ENCODE measurements at places on chromosomes 5 and 9.
A peak's percentile ranks its signal among the peaks of the same experiment; 100 is the strongest.

GRCh38 chr9:87556821-87557220 is 59.2 kb downstream of the DAPK1 start:
- no peak for DNase-seq

DNA sequence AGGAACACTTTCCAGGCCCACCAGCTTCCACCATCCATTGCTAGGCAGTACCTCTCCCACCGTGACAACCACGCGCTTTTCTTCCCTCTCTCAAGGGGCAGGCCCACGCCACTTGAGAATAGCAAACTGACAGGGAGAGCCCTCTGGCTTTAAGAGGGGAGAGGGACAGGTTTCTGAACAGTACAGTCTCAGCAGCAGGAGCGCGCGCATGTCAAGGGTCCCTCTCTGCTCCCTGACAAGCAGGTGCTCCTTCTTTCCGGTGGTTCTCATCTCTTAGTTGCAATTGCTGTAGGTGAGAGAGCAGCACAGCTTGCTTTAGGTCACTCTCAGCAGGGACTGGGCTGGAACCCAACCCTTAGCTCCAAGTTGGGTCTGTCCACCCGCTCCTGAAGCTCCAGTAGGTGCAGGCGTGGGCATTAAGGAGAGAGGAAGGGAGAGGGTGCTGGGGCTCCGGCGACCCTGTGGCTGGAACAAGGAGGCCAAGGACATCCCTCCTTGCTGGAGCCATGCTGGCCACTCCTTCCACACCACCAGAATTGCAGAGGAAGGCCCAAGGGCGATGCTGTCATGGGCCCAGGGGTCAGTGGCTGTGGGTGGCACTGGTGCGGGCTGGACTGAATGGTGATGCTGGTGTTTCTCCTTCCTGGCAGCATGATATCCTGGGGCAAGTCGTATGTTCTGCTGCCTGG is 9.0 kb upstream of the PHF2 start:
- DNase-seq = peak; percentile 42

- no peak for DNase-seq
Measured at GRCh38 chr5:141517880-141518617, 29.2 kb downstream of the PCDHGC5 start.

DNA sequence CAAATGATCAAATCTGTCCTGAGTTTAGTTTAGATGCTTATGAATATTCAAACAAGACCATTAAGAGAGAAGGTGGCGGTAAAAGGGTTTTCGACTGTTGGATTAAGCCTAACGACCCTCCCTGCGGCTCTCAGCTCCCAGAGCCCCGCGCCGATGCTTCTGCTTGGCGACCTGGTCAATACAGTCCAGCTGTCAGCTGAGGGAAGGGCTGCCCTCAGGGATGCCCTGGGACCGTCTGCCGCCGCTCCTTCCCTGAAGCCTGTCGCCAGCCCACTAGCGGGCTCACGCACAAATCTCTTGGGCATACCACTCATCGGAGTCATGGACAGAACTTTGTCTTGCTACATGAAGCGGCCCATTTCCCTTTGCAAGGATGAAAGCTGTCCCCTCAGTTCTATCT is 136.6 kb upstream of the RAPGEF1 start:
- no peak for DNase-seq

GRCh38 chr5:149144637-149145036 is 3.3 kb downstream of the ABLIM3 start:
- no peak for DNase-seq

GRCh38 chr9:33116860-33117259 is 40.4 kb upstream of the SMU1 start:
- DNase-seq = no peak

DNA sequence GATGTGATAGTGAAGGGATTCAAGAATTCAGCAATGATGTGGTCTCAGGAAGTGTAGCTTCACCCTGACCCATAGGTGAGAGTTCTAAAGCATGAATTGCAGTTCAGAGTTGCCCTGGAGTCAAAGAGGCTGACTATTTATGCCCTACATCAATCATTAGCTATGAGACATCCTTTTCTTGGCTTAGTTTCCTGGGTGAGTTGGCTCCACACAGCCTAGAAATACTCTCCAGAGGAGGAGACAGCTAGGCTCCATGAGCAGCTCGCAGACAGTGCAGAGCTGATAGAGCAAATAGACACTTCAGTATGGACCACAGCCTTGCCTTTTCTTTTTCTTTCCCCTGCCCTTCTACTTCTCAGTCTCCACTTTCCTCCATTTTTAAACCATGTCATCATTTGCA is 1651.8 kb downstream of the MAT2B start:
- DNase-seq = no peak

DNA sequence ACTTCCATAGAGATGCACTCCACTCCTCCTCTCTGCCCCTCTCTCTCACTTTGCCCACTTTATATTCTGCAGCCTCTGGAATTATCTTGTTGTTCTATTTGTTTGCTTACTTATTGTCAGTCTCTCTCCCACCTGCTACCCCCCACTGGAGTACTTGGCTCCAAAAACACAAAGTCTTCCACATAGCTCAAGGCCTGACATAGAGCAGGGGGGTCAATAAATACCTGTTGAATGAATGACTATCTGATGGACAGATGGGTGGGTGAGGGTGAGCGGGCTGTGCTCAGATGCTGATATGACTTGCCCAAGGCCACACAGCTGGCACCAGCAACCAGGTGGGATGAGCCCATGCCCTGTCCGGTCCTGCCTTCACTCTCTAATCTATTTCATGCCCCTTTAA is 13.4 kb upstream of the UNC5A start:
- DNase-seq = no peak

- no peak for DNase-seq
Measured at GRCh38 chr5:37667846-37668245, 172.0 kb downstream of the GDNF start.

DNA sequence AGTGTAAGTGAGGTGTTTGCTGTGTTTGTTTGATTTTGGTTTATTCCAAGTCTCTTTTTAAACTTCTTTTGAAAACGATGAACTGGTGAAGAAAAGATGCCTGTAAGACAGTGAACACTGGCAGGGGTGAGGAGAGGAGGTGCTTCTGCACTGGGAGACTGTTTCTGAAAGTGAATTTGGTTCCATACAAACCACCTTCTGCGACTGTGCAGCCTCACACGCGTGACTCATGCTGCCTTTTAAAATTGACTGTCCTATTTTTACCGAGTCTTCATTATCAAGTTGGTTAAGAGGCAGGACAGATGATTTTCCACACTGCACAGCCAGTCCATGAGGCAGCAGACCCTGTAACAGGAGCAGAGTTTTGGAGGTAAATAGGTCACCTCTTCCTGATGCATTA is 340.6 kb downstream of the MTRR start:
- no peak for DNase-seq

DNA sequence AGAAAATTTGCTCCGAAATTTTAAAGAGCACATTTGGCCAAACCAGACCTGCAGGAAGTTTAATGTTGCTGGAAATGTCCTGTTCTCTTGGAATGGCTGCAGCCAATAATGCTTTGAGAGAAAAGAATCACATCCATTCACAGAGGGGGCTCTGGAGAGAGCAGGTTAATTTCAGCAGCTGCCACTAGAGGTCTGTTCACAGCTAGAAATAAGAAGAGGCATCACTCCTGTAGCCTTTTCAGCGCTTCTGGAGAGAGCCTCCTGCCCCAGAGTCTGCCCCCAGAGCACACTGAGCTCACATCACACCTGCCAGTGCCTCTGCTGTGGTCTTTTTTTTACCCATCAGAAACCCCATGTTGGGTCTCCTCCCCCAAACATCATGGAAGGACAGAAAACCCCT is 124.8 kb upstream of the RAD23B start:
- DNase-seq = peak; percentile 84

GRCh38 chr5:167961731-167962130 is 329.7 kb upstream of the WWC1 start:
- no peak for DNase-seq

DNA sequence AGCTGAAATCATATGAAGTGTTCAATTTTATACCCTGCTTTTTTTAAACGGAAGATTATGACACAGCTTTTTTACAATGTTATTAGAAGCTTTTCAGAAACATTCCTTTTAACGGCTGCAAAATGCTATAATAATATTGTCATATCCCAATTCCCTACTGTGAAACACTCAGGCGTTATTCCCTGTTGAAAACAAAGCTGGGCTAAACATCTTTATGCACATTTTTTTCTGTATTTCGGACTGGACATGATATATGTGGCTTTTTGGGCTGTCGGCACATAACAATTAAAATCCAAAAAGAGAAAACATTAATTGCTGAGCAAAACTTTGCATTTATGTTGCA is 12.0 kb upstream of the CTSL start:
- no peak for DNase-seq

DNA sequence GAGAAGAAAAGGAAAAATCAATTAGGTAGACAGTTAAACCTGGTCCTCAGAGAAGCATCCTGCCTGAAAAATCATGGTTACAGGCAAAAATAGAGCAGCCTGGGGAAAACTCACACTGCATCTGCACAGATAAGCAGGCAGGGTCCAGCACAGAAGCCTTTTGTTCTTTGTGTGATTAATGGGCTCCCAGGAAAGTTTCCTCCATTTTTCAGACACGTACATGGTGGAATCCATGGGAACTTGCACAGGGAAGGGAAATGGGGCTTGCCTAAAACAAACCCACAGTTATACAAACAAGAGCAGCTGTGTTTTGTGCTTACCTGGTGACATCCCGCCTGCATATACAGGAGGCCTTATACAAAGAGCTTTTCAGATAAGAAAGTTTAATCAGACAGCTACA is 243.9 kb upstream of the ATP10B start:
- no peak for DNase-seq

DNA sequence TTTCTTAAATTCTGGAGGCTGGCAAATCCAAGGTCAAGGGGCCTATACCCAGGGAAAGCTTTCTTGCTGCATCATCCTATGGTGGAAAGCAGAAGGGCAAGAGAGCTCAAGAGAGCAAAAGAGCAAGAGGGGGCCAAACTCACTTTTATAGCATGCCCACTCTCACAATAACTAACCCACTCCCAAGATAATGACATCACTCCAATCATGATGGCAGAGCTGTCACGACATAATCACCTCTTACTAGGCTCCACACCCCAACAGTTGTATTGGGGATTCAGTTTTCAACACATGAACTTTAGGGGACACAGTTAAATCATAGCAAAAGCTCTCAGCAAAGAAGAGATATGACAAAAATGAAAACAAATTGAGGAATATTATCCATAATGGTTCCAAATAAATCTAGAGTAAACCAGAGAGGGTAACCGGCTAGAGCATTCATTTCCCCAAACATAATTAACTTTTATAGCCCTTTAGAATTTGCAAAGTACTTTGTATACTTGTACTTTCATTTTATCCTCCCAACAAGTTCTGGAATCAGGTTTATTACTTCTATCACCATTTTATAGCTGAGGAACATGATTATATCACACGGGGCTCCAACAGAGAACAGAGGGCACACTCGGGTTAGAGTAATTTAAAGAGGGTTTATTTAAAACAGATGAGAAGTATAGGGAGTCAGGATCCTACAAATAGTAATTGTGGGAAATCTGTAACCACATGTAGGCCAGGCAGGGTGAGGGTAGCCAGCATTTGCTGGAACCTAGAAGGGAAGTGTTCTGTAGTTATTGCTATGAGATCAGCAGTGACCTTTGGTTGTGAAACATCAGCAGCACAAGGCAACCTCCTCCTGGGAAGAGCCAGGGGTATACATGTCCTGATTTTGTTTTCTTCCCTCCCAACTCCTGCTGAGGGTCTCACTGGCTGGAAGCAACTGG is 7.2 kb upstream of the TARS1 start:
- no peak for DNase-seq

DNA sequence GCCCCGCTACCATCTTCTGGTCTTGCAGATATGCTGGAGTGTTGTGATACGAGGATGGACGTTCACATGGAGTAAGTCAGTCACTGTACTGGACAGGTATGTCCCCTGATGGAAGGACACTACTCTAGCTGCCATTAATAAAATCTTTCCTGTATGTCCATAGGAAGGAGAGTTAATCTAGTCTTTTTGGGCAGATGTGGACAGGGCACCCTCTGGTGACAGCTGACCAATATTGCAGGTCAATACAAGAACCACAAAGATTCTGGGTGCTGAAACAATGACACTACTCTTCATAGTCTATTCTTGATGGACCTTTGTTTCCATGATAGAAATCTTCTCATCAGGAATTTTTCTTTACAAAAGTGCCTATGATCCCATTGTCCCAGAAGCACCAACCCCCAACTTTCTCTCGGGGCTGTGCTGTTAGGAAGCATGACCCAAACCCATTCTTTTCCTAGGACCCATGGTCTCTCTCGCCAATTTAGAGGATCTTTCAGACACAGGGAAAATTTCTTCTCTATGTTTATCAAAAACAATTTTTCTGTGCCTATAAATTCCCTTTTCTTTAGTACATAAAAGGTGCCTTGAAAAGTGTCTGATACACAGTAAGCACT is 376.9 kb downstream of the DTWD2 start:
- DNase-seq = peak; percentile 59

GRCh38 chr5:458547-459353 is 15.8 kb downstream of the EXOC3 start:
- no peak for DNase-seq

DNA sequence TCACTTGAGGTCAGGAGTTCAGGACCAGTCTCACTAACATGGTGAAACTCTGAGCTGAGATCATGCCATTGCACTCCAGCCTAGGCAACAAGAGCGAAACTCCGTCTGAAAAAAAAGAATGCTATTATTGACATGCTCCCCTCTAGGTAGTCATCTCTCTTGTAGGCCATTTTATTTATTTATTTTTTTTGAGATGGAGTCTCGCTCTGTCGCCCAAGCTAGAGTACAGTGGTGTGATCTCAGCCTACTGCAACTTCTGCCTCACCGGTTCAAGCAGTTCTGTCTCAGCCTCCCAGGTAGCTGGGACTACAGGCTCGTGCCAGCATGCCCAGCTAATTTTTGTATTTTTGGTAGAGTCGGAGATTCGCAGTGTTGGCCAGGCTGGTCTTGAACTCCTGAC is 20.6 kb upstream of the NIM1K start:
- no peak for DNase-seq

- DNase-seq = no peak
Measured at GRCh38 chr5:15365070-15365469, 134.9 kb upstream of the FBXL7 start.

GRCh38 chr5:891837-892393 is 686 bp downstream of the BRD9 start:
- peak; percentile 22 for DNase-seq

GRCh38 chr5:91928754-91929521 is 545.8 kb upstream of the ARRDC3 start:
- peak; percentile 29 for DNase-seq

- DNase-seq = peak; percentile 0
Measured at GRCh38 chr5:118295045-118295444, 693.3 kb downstream of the DTWD2 start.

- DNase-seq = no peak
Measured at GRCh38 chr5:14440223-14440581, 141.4 kb upstream of the OTULINL start.
